ENCODE measurements at places on chromosomes 7 and 10.

DNA sequence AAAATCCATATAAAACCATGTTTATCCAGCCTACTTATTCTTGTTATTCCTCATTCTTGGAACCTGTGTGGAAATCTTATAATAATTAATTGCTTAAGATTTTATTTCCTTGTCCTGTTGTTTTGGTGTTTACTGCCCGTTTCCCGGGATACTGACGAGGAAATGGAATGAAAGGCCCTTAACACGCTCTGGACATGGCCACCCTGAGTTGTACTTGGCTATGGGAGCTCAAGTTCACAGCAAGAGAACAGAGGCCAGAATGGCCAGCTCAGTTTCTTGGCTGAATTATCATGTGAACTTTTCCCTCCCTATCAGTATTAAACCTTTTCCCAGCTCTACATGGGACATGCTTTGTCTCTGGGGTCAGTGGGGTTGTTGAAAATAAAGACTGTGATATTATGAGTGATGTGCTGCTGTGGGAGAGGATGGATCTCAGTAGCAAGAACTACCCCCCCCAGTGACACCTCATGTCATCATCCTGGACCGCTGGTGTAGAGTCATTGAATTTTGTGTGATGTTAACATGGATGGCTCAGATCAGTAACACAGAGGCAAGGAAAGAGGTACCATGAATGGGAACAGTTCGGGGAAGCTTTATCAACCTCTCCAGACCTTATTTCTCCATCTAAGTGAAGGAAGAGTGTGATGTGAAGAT, 87.0 kb upstream of the IGFBP3 start:
- no peak for DNase-seq

DNA sequence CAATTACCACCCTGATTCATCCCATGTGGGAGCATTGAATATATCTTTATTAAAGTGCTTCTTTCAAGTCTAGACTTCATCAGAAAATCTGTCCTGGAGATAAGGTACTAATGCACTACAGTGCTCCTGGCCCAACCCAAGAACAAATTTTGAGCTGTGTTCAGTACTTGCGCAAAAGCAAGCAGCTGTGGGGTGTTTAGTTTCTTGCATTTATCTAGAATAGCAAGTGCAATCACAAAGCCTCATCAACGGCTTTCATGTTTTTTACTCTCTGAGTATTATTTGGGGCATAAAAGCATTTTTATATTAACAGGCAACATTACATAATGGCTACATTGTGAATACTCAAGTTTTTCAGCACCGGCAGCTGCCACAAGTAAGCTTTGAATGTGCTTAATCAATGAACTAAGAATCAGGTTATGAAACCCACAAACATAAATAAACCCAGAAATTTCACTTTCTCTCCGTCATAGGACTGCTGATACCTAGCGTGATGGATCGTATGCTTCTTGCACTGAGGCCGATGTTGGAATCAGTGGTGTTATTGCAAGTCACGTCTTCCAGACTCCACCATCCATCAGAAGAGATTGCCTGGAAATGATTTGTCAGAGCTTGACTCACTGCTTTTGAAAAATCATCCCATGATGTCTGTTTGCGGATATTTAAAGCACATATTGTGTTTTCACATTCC, 113.1 kb downstream of the CTTNBP2 start:
- DNase-seq, result no peak

- no peak for DNase-seq
Measured at GRCh38 chr10:130958981-130959751, 352.4 kb downstream of the TCERG1L start.

GRCh38 chr10:43208147-43209073, 58.5 kb downstream of the RASGEF1A start:
- peak; percentile 1 for DNase-seq

- DNase-seq, result no peak
Measured at GRCh38 chr7:92034116-92034515, 93.5 kb downstream of the AKAP9 start.

DNA sequence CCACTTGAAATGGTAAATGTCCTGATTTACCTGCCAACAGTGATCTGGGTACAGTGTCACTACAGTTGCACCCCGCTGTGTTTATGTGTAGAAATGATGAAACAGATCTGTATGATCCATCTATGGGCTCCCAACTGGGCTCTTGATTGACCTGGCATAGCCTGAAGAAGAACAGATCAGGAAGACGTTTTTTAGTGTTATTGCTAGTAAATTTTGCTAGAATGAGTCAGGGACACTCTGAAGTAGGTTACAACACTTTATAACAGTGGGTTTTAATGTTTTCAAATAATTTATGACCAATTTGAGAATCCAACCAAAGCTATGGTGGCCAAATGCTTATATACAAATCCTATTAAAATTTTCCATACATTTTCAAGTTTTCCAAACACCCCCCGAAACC, 110.3 kb downstream of the DKK1 start:
- DNase-seq, result no peak

DNA sequence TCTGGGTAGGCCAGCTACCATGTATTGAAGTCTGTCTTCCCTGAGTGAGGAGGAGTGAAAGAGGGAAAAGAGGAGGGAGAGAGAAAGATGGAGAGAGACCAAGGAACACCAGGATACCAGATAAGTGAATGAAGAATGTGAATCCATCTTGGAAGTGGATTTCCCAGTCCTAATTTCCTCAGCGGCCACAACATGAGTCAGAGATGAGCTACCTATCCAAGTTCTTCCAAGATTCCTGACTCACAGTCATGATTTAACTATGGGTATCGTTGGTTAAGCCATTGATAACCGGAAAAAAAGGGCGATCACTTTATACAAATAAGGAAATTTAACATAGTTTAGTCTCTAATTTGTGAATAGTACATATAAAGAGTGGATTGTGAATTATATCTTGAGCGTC, 561.8 kb downstream of the ATRNL1 start:
- no peak for DNase-seq

DNA sequence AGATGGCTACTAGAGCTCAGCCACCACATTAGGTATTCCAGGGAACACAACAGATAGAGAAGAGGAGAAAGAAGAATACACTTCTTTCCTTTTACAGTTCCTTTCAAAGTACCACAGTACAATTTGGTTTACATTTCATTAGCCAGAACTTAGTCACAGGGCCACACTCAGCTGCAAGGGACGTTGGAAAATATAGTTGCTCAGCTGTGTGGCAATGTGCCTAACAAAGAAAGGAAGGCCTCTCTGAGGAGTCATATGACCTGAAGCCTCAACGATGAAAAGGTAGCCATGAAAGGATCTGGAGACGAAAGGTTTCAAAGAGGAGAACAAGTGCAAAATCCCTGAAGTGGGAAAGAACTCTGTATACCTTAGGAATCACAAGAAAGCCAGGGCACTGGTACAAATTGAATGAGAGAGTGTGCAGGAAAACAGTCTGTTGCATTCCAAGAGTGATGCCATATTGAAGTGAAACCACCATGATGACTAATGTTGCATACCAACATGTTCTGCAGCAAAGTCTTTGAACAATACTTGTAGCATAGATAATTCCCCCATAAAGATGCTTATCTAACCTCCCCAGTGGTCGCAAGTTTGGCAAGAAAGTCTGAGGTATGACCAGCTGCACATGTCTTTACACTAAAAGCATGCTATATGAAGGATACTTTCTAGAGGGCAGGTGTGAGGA, 278.9 kb downstream of the HPSE2 start:
- no peak for DNase-seq

DNA sequence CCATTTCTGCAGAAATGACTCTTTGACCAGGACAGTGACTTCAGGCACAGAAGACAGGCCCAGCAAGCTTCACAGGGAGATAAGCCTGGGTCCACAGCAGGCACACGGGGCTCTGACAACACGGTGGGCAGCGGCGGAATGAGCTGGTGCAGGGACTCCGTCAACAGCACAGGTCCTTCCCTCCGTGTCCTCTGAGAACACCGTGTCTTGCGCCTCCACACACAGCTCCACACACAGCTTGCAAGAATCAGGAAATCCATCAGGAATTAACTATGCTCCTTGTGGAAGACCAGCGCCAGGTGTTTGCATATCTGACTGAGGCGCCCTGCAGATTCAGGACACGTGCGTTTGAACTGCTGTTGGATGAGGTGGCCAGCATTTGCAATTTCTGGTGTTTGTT, 39.6 kb downstream of the TCERG1L start:
- no peak for DNase-seq

DNA sequence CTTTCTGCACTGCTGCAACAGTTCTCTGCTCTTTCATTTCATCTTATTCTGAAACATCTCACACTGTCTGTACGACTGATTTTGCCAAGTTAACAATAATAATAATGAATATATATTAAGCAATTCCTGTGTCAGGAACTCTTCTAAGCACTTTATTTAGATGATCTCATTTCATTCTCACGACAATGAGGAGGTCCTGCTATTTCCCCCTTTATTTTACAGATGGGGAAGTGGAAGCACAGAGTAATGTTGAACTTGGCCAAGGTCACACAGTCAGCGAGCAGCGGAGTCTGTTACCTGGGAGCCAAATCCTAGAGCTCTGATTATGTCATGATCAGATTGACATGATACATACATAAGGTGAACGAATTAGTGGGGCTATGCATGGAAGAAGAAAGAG, 5.8 kb downstream of the MRC1 start:
- DNase-seq, result no peak

- no peak for DNase-seq
Measured at GRCh38 chr10:46094931-46095750, 49.1 kb upstream of the MSMB start.

DNA sequence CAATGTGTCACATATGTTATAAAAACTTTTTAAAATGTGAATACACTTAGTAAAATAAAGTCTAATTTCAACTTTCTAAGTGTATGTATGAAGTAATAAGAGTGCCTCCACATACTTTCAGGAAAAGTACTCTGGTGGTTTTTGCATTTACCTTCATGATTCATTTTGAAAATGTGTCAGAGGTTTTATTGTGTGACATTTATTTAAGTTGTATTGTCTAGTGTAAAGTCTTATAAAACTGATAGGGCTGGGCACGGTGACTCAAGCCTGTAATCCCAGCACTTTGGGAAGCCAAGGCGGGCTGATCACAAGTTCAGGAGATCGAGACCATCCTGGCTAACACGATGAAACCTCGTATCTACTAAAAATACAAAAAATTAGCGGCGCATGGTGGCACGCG, 226.5 kb downstream of the ITGB1 start:
- no peak for DNase-seq

DNA sequence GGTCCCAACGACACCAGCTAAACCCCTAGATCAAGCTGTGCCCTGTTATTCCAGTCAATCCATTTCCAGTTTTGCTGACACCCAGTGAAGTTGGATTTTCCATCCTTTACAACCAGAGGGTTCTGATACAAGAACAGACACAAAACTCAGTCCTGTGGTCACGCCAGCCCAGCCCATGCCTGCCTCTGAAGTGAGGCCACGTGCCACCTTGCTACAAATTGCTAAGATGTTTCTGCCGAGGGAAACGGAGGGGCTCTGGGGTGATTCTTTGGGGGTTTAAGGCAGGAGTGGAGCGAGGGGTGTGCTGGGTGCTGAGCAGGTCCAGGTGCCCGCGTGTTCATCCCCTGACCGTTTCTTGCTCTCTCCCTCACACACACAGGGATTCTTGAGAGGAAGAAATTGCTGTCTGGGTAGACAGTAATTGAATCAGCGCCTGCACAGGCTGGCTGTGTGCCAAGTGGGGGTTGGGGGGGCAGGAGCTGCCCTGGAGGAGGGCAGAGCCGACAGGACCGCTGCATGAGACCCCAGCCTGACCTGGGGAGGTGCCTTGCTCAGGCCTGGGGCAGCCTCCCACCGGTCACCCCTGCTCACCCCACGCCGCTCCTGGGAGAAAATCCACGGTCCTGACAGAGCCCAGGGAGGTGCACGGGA, 38.1 kb downstream of the ADAP1 start:
- no peak for DNase-seq

GRCh38 chr7:140621401-140622021, 19.1 kb downstream of the DENND2A start:
- DNase-seq, result no peak

DNA sequence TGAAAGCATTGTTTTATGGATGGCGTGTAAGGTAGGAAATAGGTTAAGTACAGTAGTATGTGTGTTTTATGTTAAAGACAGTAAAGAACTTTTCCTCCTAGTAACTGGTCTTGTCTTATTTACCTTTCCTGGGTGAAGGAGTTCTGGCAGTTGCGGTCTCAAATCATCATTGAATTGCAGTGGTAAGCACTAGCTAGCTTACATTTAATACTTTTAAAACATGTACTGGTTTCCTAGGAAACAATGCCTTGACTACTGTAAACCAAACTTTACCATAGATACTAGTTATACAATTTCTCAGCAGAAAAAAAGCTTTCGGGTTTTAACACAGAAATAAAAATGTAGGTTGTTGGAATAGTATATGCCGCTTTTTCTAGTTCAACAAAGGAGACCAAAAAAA, 37.7 kb downstream of the PRKG1 start:
- DNase-seq, result no peak

- DNase-seq, result no peak
Measured at GRCh38 chr10:7192831-7193361, 217.9 kb downstream of the SFMBT2 start.

DNA sequence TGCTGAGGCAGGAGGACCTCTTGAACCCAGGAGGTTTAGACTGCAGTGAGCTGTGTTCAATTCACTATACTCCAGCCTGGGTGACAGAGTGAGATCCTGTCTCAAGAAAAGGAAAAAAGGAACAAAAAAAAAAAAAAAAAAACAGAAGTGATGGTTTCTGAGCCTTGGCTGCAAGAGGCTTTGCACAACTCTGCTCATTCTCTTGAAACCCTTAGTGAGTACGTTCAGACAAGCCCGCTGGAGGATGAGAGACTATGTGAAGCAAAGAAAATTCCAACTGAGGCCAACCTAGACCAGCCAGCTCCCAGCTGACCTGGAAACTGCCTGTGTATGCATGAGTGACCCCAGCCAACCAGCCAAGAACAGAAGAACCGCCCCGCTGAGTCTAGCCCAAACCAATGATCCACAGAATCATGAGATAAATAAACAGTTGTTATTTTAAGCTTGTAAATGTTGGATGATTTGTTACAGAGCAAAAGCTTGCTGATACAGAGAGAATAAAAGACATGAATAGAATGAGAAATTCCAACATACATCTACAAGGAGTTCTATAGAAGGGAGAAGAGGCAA, 50.6 kb upstream of the FZD9 start:
- DNase-seq, result no peak

DNA sequence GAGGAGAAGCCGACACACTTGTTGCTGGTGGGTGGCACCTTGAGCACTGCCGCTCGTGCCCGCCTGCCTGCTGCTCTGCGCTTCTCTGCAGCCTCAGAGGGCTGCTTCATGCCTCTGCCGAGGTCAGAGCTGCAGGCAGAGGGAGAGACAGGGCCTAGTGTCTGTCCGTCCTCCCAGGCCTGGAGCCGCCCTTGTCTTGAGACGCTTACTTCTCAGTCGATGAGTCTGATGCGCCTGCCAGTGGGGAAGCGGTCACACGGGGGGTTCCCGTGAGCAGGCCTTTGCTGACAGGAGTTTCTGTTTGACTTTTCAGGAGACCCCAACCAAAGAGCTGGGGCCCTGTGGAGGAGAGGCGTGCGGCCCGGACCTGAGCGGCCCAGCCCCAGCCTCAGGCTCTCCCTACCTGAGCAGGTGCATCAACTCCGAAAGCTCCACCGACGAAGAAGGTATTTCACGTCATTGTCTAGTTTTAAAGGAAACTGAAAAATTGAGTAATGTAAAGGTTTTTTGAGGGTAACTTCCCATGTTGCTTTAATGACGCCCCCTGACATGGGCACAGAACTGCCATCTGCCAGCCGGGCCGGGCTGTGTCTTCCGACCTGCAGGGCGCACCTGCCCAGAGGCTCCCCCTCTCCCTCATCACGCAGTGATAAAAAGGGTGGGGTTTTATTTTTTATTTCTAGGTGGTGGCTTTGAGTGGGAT, 7.8 kb upstream of the BHLHA15 start:
- no peak for DNase-seq

All from nephron progenitor cell (in vitro differentiated cells).